ENCODE measurements at places on chromosomes 12 and 14. TPM values are rescaled to one million over a fixed set of nuclear protein-coding genes. Genes with fewer than 3 reads are reported as not detected.

- H3K4me3 ChIP-seq: no peak overlapping the region
- peaks cover 13% of the 10 kb centered on the region for H3K27me3 ChIP-seq
- no peak overlapping the region for H3K27ac ChIP-seq
- H3K4me1 ChIP-seq: no peaks in the 10 kb centered on the region
- DNase-seq: no peak
- H3K36me3 ChIP-seq: no peaks in the 10 kb centered on the region
These were observed 31.1 kb downstream of the CCDC177 start for GRCh38 chr14:69543341-69544115.

DNA sequence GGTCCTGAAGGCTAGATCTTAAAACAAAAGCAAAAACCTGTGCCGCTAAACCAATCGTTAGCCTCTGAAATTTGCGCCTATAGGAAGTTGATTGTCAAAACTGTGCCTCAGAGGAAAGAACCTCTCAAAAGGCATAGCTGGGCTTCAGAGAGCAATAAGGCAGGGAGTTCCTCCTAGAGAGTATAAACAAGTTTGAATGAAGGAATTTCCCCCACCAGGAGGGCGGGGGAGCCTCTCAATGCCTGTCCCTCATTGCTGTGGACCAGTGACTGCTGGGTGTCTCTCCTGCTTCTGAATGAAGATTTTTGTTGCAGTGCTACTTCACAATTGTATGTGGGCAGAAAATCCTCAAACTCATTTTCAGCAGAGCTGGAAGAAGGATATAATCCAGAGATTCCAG lies 88.6 kb downstream of the KCNK10 start:
- H3K27me3 ChIP-seq: no peaks in the 10 kb centered on the region
- H3K4me1 ChIP-seq: no peaks in the 10 kb centered on the region
- H3K4me3 ChIP-seq: no peak overlapping the region
- DNase-seq: no peak

The KRT74 gene
- not detected for total RNA-seq

DNA sequence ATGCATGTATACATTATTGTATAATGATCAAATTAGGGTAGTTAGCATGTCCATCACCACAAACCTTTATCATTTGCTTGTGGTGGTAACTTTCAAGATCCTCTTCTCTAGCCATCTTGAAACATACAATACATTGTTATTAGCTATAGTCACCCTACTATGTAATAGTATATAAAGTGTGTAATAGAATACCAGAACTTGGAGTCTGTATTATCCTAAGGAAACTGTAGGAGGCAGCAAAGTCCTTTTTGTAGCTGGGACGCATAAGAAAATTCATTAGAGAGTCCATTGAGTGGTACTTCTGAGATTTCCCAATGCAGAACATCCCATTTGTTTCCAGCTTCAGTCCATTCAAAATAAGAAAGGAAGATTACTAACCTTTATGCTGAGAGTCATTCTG lies 325.9 kb upstream of the LRFN5 start:
- no peaks in the 10 kb centered on the region for H3K4me1 ChIP-seq
- no peaks in the 10 kb centered on the region for H3K36me3 ChIP-seq
- H3K27me3 ChIP-seq: no peaks in the 10 kb centered on the region
- no peak for DNase-seq

The DICER1 gene
- 29.3 TPM for total RNA-seq

DNA sequence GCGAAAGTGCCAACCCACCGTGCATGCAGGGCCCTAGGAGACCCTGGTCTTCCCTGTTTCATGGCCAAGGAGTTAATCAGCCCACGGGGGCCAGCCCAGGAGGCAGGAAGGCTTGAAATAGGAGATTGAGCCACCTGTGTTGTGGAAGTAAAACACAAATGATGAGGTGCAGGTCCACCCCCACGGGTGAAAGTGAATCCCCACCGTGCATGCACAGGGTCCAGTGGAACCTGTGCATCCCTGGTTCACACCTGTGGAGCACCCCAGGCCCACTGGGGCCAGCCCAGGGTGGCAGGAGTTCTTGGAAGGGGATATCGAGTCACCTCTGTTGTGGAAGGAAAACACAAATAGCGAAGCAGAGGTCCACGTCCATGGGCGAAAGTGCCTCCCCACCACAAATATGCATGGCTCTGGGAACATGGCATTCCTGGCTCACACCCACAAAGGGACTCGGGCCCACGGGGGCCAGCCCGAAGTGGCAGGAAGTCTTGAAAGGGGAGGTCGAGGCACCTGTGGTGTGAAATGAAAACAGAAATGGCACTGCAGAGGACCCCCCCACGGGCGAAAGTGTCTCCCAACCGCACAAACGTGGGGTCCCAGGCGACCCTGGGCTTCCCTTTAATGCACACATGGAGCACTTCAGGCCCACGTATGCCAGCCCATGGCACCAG lies 381.5 kb downstream of the ALG10 start:
- no peak overlapping the region for H3K4me3 ChIP-seq
- H3K36me3 ChIP-seq: no peaks in the 10 kb centered on the region
- H3K4me1 ChIP-seq: no peaks in the 10 kb centered on the region
- H3K27ac ChIP-seq: no peak overlapping the region
- DNase-seq: peak; percentile 10

- H3K36me3 ChIP-seq: no peaks in the 10 kb centered on the region
- no peak overlapping the region for H3K27ac ChIP-seq
- H3K27me3 ChIP-seq: no peaks in the 10 kb centered on the region
- no peak overlapping the region for H3K4me3 ChIP-seq
- no peaks in the 10 kb centered on the region for H3K4me1 ChIP-seq
These were observed 143.9 kb upstream of the FUT8 start for GRCh38 chr14:65268594-65268993.

The DPPA3 gene
- not detected for total RNA-seq

- H3K27ac ChIP-seq: peak overlapping the region; percentile 88
- no peaks in the 10 kb centered on the region for H3K4me1 ChIP-seq
- no peaks in the 10 kb centered on the region for H3K27me3 ChIP-seq
- no peaks in the 10 kb centered on the region for H3K36me3 ChIP-seq
These were observed 38.4 kb upstream of the BCL2L14 start for GRCh38 chr12:12032260-12032791.

- no peak for DNase-seq
- H3K36me3 ChIP-seq: no peaks in the 10 kb centered on the region
- H3K27me3 ChIP-seq: no peaks in the 10 kb centered on the region
- H3K4me3 ChIP-seq: no peak overlapping the region
These were observed 36.4 kb upstream of the C14orf180 start for GRCh38 chr14:104542871-104543830.

GRCh38 chr12:1634590-1635191 lies 5.7 kb downstream of the WNT5B start:
- DNase-seq: peak; percentile 71
- H3K4me1 ChIP-seq: peaks cover 4% of the 10 kb centered on the region
- no peak overlapping the region for H3K4me3 ChIP-seq

DNA sequence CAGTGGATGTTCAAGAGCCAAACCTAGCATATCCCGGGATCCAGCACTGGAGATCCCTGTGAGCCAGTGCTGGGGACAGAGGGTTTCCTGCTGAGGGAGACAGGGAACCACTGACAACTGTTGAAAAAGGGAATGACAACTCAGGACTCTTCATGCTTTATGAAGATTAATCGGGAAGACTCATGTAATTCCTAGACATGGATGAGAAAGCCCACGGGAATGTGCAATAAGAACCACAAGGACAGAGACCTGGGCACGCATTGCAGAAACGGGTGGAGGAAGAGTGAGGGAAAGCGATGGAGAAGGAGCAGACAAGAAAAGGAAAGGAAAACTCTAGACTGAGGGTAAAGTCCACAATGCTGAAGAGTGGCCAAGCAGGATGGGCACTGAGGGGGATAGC lies 296.0 kb downstream of the PCNX1 start:
- H3K4me3 ChIP-seq: no peak overlapping the region
- no peak overlapping the region for H3K27ac ChIP-seq
- no peaks in the 10 kb centered on the region for H3K36me3 ChIP-seq
- no peaks in the 10 kb centered on the region for H3K27me3 ChIP-seq

The TRHDE gene
- 0.13 TPM for total RNA-seq

DNA sequence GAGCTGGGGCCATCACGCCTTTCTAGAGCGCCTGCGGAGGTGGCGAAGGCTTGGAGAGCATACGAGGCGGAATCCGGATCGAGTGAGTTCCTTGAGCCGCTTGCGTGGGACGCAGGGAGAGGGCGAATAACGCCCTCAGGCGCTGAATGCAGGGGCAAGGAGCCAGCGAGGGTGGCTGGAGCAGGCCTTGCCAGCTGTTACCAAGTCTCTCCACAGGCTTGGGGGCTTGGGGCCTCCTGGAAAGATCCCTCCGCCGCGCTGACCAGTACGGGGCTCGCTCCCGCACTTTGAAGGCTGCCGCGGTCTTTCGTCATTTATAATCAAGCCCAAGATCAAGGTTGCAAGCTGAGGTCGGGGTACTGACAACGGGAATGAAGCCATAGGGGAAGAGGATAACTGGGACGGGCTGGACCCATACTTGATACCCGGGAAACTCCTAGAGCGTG lies 1.2 kb downstream of the FLRT2 start:
- H3K36me3 ChIP-seq: no peaks in the 10 kb centered on the region
- peak overlapping the region; percentile 71 for H3K4me3 ChIP-seq
- DNase-seq: peak; percentile 63
- peaks cover 28% of the 10 kb centered on the region for H3K4me1 ChIP-seq
- peak overlapping the region; percentile 20 for H3K27ac ChIP-seq
- peaks cover 42% of the 10 kb centered on the region for H3K27me3 ChIP-seq

- peaks cover 15% of the 10 kb centered on the region for H3K27me3 ChIP-seq
- no peak overlapping the region for H3K27ac ChIP-seq
- DNase-seq: no peak
- no peaks in the 10 kb centered on the region for H3K4me1 ChIP-seq
- H3K36me3 ChIP-seq: no peaks in the 10 kb centered on the region
These were observed 8.7 kb downstream of the BEGAIN start for GRCh38 chr14:100578552-100578951.

- H3K36me3 ChIP-seq: no peaks in the 10 kb centered on the region
- no peak overlapping the region for H3K27ac ChIP-seq
- H3K27me3 ChIP-seq: peaks cover 13% of the 10 kb centered on the region
- DNase-seq: no peak
- no peaks in the 10 kb centered on the region for H3K4me1 ChIP-seq
These were observed 26.1 kb upstream of the SERPINA6 start for GRCh38 chr14:94349276-94349675.

DNA sequence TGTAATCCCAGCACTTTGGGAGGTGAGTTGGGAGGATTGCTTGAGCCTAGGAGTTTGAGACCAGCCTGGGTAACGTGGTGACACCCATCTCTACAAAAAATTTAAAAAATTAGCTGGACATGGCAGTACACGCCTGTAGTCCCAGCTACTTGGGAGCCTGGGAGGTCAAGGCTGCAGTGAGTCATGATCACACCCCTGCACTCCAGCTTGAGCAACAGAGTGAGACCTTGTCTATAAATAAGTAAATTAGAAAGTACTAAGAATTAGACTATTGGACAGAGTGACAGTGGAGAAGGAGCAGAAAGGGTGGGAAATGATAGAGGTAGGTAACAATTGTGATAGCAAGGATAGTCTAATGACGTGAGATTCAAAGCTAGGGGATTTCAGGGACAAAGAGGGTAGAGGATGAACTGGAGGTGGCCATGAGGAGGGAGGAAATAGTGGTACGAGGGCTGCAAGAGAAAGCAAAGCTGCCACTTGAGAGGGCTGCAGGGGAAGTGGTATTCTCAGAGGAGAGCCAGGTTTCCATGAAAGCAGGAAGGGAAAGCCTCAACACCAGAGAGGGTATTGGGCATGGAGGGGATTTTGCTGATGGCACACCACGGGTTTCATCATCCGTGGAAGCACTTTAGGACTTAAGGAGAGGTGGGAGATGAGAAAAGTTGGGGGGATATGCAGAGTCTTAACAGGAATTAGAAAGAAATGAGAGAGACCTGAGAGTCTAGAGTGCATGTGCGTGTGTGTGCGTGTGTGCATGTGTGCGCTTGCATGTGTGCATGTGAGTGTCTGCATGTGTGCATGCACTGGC lies 85.6 kb downstream of the SYNE2 start:
- no peak overlapping the region for H3K27ac ChIP-seq
- no peak overlapping the region for H3K4me3 ChIP-seq

DNA sequence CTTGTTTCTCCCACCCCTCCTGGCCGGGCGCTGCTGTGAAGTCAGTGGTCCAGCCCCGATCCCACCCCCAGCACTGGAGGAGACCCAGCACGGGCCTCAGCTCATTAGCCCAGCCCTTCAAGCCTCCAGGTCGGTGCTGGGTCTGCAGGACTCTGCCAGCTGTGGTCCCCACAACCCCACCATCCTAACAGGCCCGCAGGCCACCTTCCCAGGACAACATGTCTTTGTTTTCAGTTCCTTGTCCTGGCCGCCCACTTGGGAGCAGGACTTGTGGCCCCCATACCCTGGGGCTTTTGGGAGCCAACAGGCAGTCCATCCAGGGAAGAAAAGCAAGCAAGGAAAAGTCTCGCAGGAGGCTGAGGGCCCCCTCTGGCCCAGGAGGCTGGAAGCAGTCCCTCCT lies 60.0 kb downstream of the HRK start:
- peaks cover 4% of the 10 kb centered on the region for H3K4me1 ChIP-seq
- no peaks in the 10 kb centered on the region for H3K27me3 ChIP-seq
- H3K4me3 ChIP-seq: no peak overlapping the region
- no peak overlapping the region for H3K27ac ChIP-seq
- DNase-seq: no peak

DNA sequence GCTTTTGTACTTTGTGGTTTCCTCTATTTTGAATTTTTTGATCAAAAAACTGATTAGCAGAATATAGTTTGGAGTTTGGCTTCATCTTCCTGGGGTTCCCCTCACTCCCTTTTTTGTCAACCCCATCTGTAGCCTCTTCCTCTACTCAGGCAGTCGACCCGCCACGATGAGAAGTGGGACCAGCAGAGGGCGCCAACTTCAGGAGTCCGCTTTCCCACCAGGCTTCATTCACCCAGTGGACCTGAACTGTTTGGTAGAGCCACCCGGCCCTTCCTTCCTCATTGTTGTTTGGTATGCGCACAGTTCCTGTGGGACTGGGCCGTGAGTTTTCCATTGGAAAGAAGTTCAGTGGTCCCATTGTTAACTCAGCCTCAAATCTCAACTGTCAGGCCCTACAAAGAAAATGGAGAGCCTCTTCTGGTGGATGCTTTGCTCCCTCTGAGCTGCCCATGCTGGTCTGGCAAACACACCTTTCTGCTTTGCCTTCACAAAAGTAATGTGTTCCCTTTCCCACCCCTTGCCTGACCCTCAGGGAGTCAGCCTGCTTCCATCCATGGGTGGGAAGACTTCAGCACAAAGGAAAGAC lies 21.7 kb downstream of the TMBIM6 start:
- DNase-seq: peak; percentile 81
- no peaks in the 10 kb centered on the region for H3K27me3 ChIP-seq
- H3K4me3 ChIP-seq: no peak overlapping the region
- peaks cover 74% of the 10 kb centered on the region for H3K36me3 ChIP-seq
- peaks cover 17% of the 10 kb centered on the region for H3K4me1 ChIP-seq

The GUCY2C gene
- not detected for total RNA-seq

- H3K27ac ChIP-seq: no peak overlapping the region
- H3K4me3 ChIP-seq: no peak overlapping the region
- H3K36me3 ChIP-seq: no peaks in the 10 kb centered on the region
- H3K27me3 ChIP-seq: peaks cover 8% of the 10 kb centered on the region
These were observed 68.9 kb downstream of the BCL11B start for GRCh38 chr14:99203080-99203479.

The SMCO2 gene
- not detected for total RNA-seq

The GMFB gene
- total RNA-seq: 28.5 TPM

The BCL2L2 gene
- total RNA-seq: 34.3 TPM

The CHGA gene
- total RNA-seq: not detected

GRCh38 chr14:31419179-31419966 lies 977 bp downstream of the HEATR5A start:
- H3K27me3 ChIP-seq: no peaks in the 10 kb centered on the region
- no peaks in the 10 kb centered on the region for H3K36me3 ChIP-seq
- peak overlapping the region; percentile 81 for H3K4me3 ChIP-seq
